H1 (cell line): ENCODE measurements at places on chromosomes 11 and 22. TPM values are rescaled to one million over a fixed set of nuclear protein-coding genes. Genes with fewer than 3 reads are reported as not detected.

DNA sequence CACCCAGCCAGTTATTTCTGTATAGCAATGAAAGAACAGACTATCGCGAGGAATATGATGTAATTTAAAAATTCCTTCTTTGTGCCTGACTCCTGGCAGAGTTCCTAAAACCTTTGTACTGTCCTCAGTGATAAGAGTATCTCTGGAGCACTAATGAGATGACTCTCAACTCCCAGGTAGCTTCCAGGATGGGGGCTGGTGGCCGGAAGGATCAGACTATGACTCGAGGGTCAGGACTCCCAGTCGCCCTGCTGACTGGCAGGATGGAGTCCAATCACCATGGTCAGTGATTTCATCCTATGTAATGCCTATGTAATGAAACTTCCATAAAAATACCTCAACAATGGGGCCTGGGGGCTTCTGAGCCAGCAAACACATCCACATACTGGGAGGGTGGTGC, 135.1 kb downstream of the SHANK2 start:
- H3K4me3 ChIP-seq: no peak overlapping the region
- no peaks in the 10 kb centered on the region for H3K4me1 ChIP-seq
- no peaks in the 10 kb centered on the region for H3K36me3 ChIP-seq

GRCh38 chr11:132463295-132464002, 1068.9 kb downstream of the OPCML start:
- no peak overlapping the region for H3K27ac ChIP-seq
- no peaks in the 10 kb centered on the region for H3K27me3 ChIP-seq
- no peaks in the 10 kb centered on the region for H3K4me1 ChIP-seq
- no peaks in the 10 kb centered on the region for H3K36me3 ChIP-seq
- no peak overlapping the region for H3K4me3 ChIP-seq

DNA sequence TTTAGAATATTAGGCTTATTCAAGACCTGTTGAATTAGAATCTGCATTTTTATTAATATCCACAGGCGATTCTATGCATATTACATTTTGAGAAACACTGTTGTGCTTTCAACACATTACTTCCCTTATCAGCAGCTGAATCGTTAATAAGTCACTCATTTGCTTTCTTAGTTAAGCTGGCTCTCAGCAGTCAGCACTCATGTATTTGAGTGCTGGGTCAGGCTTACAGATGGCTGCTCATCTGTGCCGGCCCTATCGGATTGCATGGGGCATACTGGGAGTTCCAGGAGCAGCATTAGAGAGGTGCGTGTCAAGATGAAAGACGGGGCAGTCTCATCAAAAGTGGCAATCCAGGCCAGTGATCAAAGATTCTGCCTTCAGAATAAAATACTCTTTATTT, 10.8 kb upstream of the OR51L1 start:
- H3K4me3 ChIP-seq: no peak overlapping the region
- no peaks in the 10 kb centered on the region for H3K4me1 ChIP-seq
- no peaks in the 10 kb centered on the region for H3K36me3 ChIP-seq
- no peak overlapping the region for H3K27ac ChIP-seq
- no peaks in the 10 kb centered on the region for H3K27me3 ChIP-seq
- DNase-seq: no peak

GRCh38 chr11:113814181-113814580, 34.6 kb downstream of the CLDN25 start:
- peaks cover 79% of the 10 kb centered on the region for H3K36me3 ChIP-seq
- H3K27me3 ChIP-seq: no peaks in the 10 kb centered on the region
- no peak overlapping the region for H3K27ac ChIP-seq
- H3K4me3 ChIP-seq: no peak overlapping the region
- DNase-seq: no peak

DNA sequence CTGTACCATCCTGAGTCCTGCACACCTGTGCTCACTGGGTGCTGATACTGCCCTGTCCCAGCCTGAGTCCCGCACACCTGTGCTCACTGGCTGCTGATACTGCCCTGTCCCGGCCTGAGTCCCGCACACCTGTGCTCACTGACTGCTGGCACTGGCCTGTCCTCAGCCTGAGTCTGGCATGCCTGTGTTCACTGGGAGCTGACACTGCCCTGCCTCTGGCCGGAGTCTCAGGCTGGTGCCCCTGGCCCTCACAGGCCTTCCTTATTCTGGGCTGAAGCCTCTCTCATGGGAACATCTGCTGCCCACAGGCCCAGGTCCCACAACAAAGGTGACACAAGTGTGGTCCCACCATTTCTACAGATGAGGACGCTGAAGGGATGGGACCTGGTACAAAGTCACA, 115.1 kb downstream of the MPPED1 start:
- no peaks in the 10 kb centered on the region for H3K27me3 ChIP-seq
- H3K27ac ChIP-seq: no peak overlapping the region
- no peak overlapping the region for H3K4me3 ChIP-seq

TXN2 gene
- total RNA-seq: 47.5 and 53.8 TPM in 2 replicates

DNA sequence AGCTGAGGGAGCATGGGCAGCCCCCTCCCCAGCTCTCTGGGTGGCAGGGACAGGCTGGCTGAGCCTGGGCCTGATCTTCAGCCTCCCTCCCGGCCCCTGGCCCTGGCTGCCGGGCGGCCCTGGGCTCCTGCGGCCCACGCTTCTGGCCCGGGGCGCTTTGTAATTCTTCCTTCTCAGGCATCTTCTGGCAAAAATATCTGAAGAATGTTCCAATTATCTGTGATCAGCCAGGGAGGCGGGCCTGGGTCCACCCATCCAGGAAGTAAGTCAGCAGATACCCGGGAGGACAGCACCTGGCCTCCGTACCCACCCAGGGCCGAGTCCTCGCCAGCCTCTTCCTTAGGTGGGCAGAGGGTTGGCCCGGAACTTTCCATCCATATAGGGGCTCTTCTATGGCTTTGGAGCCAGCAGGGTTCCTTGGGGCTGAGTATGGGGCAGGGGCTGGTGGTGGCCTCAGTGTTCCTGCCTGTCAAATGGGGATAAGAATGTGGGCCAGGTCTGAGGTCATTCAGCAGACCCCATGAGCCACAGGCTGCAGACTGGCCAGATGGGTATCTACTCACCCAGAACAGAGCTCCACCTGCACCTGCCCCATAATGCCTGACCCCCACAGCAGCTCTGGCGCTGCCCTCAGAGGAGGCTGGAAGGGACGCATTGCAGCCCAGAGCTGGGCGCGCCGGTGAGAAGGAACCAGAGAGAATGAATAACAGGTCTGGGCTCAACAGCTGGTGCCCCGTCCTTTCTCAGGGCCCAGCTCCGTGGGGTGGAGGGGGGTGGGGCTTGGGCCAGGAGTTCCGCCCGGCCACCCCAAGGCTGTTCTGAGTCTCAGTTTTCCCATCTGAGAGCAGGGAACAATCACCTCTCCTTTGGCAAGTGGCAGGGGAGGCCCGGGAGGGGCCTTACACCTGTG, 16.2 kb downstream of the WNT7B start:
- H3K36me3 ChIP-seq: no peaks in the 10 kb centered on the region
- H3K27me3 ChIP-seq: no peaks in the 10 kb centered on the region; the same call in 1 of the 2 replicates
- DNase-seq: no peak
- no peak overlapping the region for H3K27ac ChIP-seq

DNA sequence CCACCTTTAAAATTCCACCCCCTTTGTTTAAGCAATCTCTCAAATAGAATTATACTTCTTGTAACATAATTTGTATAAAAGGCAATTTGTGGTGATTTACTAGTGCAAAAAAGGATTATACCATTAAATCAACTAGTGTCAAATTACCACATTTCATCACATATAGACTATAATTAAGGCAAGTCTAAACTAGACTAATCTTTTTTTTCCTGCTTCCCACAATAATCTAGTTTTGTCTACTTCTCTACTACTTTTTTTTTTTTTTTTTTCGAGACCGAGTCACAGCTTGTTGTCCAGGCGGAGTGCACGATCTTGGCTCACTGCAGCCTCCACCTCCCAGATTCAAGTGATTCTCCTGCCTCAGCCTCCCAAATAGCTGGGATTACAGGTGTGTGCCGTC, 36.1 kb upstream of the FZD4 start:
- no peak for DNase-seq
- no peak overlapping the region for H3K4me3 ChIP-seq
- H3K4me1 ChIP-seq: no peaks in the 10 kb centered on the region
- H3K36me3 ChIP-seq: no peaks in the 10 kb centered on the region

- DNase-seq: no peak
- H3K4me1 ChIP-seq: peaks cover 3% of the 10 kb centered on the region; the same call in 1 of the 2 replicates
- no peaks in the 10 kb centered on the region for H3K36me3 ChIP-seq
- H3K4me3 ChIP-seq: no peak overlapping the region
These were observed 80.2 kb downstream of the TBC1D22A start for GRCh38 chr22:46842606-46843005.

- H3K4me1 ChIP-seq: peaks cover 3% of the 10 kb centered on the region; the same call in 1 of the 2 replicates
- peak; percentile 85 for DNase-seq
- H3K36me3 ChIP-seq: no peaks in the 10 kb centered on the region
- H3K4me3 ChIP-seq: peak overlapping the region; percentile 20
These were observed 2.1 kb upstream of the CPT1A start for GRCh38 chr11:68843703-68844312.

CHST1 gene
- total RNA-seq: 1.6 and 3.8 TPM in 2 replicates

NDUFC2 gene
- total RNA-seq: 216 and 218 TPM in 2 replicates

- H3K27me3 ChIP-seq: peaks cover 71% of the 10 kb centered on the region
- peak overlapping the region; percentile 36 for H3K4me3 ChIP-seq
- no peak overlapping the region for H3K27ac ChIP-seq
- H3K36me3 ChIP-seq: no peaks in the 10 kb centered on the region
These were observed 2.2 kb upstream of the SLC6A5 start for GRCh38 chr11:20597154-20597679.

TMEM151A gene
- 2.4 and 3.2 TPM in 2 replicates for total RNA-seq

GRCh38 chr11:27209562-27210005, 153.4 kb downstream of the CCDC34 start:
- H3K4me1 ChIP-seq: no peaks in the 10 kb centered on the region
- no peaks in the 10 kb centered on the region for H3K27me3 ChIP-seq
- H3K36me3 ChIP-seq: peaks cover 9% of the 10 kb centered on the region

CELSR1 gene
- 12.2 and 12.4 TPM in 2 replicates for total RNA-seq

GRCh38 chr22:19974268-19974861, 32.7 kb upstream of the TXNRD2 start:
- H3K27me3 ChIP-seq: no peaks in the 10 kb centered on the region
- H3K27ac ChIP-seq: peak overlapping the region; percentile 81
- DNase-seq: peak; percentile 90
- H3K36me3 ChIP-seq: peaks cover 35% of the 10 kb centered on the region
- peaks cover 13% of the 10 kb centered on the region for H3K4me1 ChIP-seq

GRCh38 chr11:70460964-70461363, 62.6 kb downstream of the CTTN start:
- H3K4me3 ChIP-seq: no peak overlapping the region
- 0 out of 2 replicates have a peak, but pooled peaks cover 2% of the 10 kb centered on the region for H3K27me3 ChIP-seq
- no peaks in the 10 kb centered on the region for H3K4me1 ChIP-seq
- H3K36me3 ChIP-seq: no peaks in the 10 kb centered on the region
- H3K27ac ChIP-seq: no peak overlapping the region

- no peaks in the 10 kb centered on the region for H3K4me1 ChIP-seq
- H3K4me3 ChIP-seq: no peak overlapping the region
- DNase-seq: no peak
- no peak overlapping the region for H3K27ac ChIP-seq
- no peaks in the 10 kb centered on the region for H3K27me3 ChIP-seq
These were observed 82.5 kb upstream of the DDI1 start for GRCh38 chr11:103953797-103954486.

GRCh38 chr11:74682731-74683278, 48.4 kb downstream of the CHRDL2 start:
- no peak for DNase-seq
- no peak overlapping the region for H3K27ac ChIP-seq
- peak overlapping the region; percentile 40 for H3K4me3 ChIP-seq

DNA sequence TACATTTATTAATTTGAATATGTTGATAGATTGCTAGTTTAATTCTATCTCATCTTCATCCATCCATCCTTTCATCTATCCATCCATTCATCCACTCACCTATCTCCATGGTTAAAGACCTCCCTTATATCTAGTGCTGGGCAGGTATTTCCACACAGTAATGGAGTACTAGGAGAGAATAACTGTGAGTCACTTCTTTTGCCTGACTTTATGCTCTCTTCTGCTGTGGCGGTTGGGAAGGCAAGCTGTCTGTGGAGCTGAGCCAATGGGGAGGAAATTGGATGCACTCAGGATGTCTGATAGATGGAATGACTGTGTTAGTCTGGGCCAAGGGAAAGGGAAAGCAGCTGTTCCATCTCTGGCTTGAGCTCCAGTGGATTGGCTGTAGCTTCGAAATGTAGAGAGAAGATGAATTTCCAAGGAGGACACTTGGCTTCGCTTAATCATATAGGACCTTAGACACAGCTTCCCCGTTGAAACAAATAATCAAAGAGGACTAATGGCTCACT, 60.3 kb downstream of the NELL1 start:
- no peaks in the 10 kb centered on the region for H3K36me3 ChIP-seq
- no peak overlapping the region for H3K4me3 ChIP-seq
- H3K27ac ChIP-seq: no peak overlapping the region
- no peaks in the 10 kb centered on the region for H3K4me1 ChIP-seq
- DNase-seq: no peak

DNA sequence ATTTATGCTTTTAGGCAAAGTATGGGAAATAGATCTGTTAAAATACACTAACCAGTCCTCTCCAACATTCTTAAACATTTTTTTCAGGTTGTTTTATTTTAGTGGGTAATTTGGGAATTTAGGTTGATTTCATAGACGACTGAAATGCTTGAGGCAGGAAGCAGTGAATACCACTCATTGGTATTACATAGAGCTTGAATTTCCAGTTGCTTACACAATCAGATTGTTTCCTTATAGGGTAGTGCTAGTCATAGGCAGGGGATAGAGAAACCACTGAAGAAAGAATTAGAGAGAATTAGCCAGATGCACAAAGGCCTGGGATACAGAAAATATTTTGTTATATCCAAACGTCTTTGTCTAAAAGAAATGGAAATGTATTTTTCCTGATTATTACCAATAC, 23.9 kb upstream of the LYVE1 start:
- H3K27me3 ChIP-seq: no peaks in the 10 kb centered on the region
- H3K27ac ChIP-seq: no peak overlapping the region
- no peaks in the 10 kb centered on the region for H3K36me3 ChIP-seq
- DNase-seq: no peak
- H3K4me1 ChIP-seq: no peaks in the 10 kb centered on the region

GRCh38 chr11:65698205-65698604, 13.8 kb upstream of the KAT5 start:
- H3K27ac ChIP-seq: no peak overlapping the region
- no peaks in the 10 kb centered on the region for H3K27me3 ChIP-seq
- no peak for DNase-seq
- H3K36me3 ChIP-seq: no peaks in the 10 kb centered on the region

GRAP2 gene
- total RNA-seq: not detected in 2 replicates

RIC3 gene
- 15.5 and 16.6 TPM in 2 replicates for total RNA-seq

C11orf86 gene
- 0.91 and 1.2 TPM in 2 replicates for total RNA-seq

NAALAD2 gene
- 3.9 and 4.1 TPM in 2 replicates for total RNA-seq

OR6A2 gene
- total RNA-seq: 0.10 and 0.20 TPM in 2 replicates

- no peak for DNase-seq
- H3K27me3 ChIP-seq: no peaks in the 10 kb centered on the region
- peaks cover 4% of the 10 kb centered on the region for H3K4me1 ChIP-seq
- no peaks in the 10 kb centered on the region; the same call in 1 of the 2 replicates for H3K36me3 ChIP-seq
- H3K27ac ChIP-seq: no peak overlapping the region
- no peak overlapping the region for H3K4me3 ChIP-seq
These were observed 5.8 kb upstream of the TAGLN start for GRCh38 chr11:117193130-117194020.

- no peaks in the 10 kb centered on the region for H3K36me3 ChIP-seq
- no peak overlapping the region for H3K4me3 ChIP-seq
- H3K4me1 ChIP-seq: no peaks in the 10 kb centered on the region
- DNase-seq: no peak
- no peaks in the 10 kb centered on the region for H3K27me3 ChIP-seq
These were observed 277.3 kb upstream of the FAT3 start for GRCh38 chr11:91947215-91947820.
